ENCODE measurements at places on chromosomes 4 and X.

DNA sequence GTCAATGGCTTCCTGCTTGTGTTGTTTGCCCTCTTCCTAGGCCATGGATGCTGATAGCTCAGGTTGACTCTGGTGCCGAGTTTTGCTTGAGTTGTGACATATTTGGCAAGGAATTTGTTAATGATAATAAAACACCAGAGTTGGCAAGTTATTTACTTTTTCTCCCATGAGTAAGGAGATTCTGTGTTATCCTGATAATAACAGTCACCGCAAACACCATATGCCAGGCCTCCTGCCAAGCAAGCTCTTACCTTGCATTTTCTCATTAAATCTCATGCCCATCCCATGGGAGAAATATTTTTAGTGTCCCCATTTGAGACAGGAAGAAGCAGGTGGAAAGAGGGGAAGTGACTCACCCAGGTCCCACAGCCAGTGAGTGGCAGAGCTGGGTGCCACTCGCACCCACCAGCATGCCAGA is 67.4 kb upstream of the CLCN4 start:
- no peak for DNase-seq

DNA sequence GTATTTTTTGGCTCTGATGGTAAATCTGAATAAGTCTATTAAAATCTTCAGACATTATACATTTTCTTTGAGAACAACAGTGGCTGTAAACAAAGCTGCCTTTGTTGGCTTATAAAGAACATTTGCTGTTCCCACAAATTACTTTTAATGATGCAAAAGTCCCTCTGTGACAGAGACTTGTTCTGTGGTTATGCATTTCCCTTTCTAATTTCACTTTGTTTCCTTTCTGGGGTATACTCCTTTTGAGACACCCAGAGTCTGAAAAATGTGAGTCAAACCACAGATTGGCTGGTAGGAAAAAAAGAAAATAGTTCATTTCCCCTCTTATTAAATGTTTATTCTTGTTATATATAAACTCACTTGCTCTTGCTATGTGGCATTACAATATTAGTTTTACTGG is 402.4 kb downstream of the PACRGL start:
- DNase-seq = no peak

DNA sequence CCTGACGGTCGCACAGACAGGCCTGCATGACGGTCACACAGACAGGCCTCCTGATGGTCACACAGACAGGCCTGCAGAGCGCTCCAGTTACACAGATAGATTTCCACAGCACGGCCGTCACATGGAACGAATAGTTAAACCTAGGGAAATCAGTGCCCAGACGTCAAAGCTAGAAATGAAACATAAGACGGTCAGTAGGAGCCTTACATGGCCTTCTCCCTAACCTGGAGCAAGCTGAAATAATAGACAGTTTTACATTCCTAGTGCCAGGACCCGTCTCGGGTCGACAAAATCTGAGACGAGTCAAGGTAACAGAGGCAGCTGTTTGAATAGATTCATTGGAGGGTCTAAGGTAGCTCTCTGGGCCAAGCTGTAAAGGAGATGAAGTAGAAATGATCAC is 126.9 kb downstream of the MTNR1A start:
- no peak for DNase-seq

GRCh38 chr4:8228319-8229250 is 29.5 kb downstream of the SH3TC1 start:
- DNase-seq = peak; percentile 83

DNA sequence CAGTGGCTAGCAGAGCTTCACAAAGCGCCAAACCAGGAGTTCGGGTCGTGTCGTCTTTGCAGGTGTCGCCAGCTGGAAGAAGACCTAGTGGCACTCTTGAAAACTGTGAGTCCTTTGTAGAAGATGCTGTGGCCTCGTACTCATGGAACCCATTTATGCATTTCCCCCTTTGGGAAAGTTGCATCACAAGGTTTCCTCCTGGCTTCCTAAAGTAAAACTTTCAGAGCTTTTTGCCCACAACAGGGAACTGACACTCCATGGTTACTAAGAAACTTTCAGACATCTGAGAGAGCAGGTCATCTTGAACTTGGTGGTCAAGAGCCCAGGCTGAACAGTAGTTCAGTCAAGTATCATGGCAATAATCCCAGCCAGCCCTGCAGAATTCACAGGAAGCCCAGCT is 15.9 kb upstream of the NOCT start:
- DNase-seq = no peak

DNA sequence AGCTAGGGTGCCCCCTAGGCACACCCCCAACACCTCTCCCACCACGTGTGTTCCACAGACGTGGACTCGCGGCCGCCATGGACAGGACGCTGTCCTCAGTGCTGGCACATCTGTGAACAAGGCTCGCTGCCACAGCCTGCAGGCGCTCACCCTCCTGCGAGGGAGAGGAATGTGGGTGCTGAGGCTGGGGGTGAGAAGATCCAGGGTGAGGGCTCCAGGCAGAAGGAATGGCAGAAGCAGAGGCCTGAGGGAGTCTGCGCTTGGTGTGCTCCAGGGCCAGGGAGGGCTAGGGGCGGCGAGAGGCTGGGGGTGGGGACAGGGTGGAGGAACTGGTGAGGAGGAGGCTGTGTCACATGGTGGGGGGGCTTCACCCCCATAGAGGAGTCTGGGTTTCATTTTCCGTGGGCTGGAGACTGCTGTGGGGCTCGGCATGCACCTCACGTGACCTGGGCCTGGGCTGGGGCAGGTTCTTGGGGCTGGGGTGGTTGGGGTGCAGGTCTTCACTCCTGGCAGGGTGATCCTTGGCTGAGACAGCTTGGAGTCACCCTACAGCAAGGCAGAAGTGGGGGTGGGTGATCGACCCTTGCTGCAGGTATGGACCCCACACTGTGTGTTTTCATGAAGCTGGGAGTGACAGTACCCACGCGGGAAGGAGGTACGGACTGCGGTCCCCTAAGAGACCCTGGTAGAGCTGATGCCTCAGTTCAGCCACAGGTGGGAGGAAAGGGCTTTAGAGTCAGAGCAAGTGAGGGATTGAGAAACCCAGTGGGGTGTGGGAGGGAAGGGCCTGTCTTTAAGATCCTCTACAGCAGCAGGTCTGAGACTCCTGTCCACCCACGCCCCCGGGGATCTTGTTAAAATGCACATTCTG is 103.7 kb downstream of the PSAPL1 start:
- no peak for DNase-seq

- no peak for DNase-seq
Observed at GRCh38 chr4:129334136-129334535, 238.2 kb downstream of the C4orf33 start.

- no peak for DNase-seq
Observed at GRCh38 chrX:6574762-6575161, 39.8 kb upstream of the VCX3A start.

DNA sequence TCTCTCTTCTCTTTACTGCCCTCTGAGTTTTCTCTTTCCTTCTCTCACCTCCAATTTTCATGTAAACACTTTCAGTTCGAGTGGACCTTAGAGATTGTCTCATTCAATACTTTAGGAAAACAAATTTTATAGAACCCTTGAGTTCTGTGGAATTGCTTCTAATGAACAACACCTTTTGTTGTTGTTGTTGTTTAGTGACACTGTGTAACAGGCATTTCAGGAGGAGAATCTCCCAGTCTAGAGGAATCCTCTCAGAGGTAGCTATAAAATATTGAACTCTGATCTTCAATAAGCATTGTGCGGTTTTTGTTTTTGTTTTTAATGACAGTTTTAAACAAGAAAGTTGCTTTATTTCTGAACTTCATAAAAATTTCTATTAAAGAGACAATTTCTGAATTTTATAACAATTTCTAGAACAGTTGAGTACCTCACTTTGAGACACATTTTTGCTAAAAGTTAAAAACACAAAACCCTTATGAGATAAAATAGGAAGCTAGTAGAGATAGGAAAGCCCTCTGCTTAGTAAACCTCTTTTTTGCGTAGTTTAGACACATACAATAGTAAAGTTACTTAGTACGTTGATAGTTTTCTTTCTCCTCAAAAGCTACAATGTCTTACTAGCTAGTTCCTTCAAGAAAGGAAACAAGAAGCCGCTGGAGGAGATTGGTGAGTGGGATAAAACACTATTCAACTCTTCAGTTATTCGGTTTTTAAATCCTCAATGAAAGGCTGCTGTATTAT is 38.8 kb downstream of the CLCN3 start:
- no peak for DNase-seq

GRCh38 chr4:168882650-168883233 is 127.3 kb downstream of the CBR4 start:
- no peak for DNase-seq

- DNase-seq = no peak
Observed at GRCh38 chr4:63578383-63578782, 830.9 kb downstream of the TECRL start.
